ENCODE measurements at places on chromosomes 5 and 9.
A peak's percentile ranks its signal among the peaks of the same experiment; 100 is the strongest.

GRCh38 chr9:107486674-107487520 is 2.7 kb downstream of the KLF4 start:
- peak; percentile 23 for DNase-seq

GRCh38 chr5:21823588-21823987 is 1029.6 kb downstream of the CDH12 start:
- no peak for DNase-seq

DNA sequence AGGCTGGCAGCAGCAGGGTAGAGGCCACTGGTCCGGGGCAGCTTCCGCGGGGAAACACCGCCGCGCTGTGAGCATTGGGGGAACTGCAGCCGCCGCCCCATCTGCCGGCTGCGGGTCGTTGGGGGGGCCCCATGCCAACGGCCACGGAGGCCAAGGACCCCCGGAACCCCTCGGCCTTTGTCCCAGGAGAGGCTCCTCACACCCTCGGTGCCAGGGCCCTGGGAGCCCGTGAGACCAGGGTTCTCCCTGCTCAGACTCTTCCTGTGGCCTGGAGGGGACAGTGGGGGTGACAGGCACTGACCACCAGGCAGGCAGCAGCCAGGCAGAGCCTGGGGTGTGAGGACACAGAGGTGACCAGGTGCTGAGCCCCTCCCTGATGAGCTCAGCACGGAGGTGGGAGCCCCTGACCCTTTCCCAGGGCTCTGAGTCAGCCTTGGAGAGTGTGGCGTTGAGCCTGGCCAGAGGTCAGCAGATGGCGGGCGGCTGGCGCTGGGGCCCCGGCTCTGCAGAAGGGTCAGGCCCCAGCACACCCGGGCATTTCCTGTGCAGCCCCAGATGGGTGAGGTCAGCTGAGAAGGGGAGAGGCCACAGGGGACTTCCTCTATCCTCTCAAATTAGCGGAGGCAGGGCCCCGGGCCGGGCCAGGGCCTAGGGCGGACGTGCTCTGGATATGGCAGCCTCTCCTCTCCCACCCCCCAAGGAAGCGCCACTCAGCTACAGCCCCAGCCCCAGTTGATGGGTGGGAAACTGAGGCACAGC is 17.9 kb upstream of the EGFL7 start:
- DNase-seq: no peak

GRCh38 chr9:27432308-27432707 is 91.8 kb upstream of the IFNK start:
- DNase-seq: no peak

- no peak for DNase-seq
Measured at GRCh38 chr5:11449966-11450365, 454.3 kb downstream of the CTNND2 start.
